ENCODE measurements at places on chromosomes 2 and 18.

- DNase-seq, result no peak
Observed at GRCh38 chr2:197869501-197870111, 65.2 kb downstream of the PLCL1 start.

DNA sequence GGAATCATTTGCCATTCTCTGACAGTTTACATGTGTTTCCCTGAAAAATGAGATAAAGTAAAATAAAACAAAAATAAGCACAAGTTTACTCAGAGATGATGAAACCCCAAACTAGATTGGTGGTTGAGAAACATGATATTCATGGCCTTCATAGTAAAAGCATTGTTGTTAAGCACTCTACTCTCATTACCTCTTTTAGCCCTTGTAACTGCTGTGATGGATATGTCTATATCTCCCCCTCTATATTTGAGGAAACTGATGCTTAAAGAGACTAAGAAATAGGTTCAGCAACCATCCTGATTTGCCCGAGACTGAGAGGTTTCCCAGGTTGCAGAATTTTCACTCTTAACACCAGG lies 33.9 kb upstream of the GALNT3 start:
- DNase-seq, result no peak

DNA sequence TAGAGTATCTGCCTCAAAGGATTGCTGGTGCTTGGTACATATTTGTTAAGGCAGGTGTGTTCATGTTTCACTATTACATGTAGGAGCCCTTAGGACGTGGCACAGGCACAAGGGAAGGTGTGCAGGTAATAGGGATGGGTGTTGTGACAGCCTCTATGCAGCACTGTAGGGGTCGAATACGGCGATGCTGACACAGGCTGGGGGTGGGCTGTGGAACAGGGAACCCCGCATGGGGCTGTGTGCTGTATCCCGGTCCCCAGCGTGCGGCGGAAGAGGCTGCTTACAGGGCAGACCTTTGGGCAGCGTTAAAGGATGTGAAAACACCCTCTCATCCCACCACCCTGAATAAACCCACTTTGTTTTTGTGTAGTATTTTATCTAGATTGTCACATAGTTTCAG lies 21.5 kb downstream of the B3GNT2 start:
- no peak for DNase-seq

- no peak for DNase-seq
Observed at GRCh38 chr2:195505701-195506100, 151.3 kb upstream of the SLC39A10 start.

DNA sequence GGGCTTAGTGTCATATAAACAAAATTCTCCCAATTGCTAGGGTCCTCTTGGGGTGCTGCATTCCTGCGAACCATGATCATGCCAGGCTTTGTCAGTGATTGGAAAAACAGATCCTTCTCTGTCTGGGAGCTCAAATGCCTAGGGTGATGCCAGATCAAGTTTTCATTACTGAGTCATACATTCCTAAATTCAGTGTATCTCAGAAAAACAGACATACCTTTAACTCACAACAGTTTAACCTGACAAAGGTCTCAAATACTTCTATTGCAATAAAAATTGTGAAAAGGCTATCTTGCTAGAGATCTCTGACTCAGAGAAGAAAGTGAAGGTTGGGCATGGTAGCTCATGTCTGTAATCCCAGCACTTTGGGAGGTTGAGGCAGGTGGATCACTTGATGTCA lies 86.9 kb downstream of the SH3YL1 start:
- DNase-seq, result no peak

- no peak for DNase-seq
Observed at GRCh38 chr2:20998972-20999905, 44.6 kb downstream of the APOB start.

DNA sequence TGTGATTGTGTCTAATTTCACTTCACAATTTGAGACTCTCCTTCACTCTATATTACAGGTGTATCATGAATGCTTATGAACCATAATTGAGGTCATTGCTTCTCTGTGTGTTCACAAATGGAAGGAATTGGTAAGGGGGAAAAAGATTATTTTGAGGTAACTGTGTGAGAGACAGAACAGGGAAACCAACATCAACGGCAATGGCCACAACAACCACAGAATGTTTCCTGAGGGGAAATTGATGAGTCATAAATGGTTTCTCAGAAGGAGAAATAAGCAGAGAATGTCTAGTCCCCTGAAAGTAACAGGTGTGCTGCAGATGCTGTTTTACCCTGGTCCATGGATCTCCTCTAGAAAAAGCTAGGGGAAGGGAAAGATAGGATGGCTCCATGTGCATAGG lies 361.2 kb upstream of the GALNT5 start:
- DNase-seq, result no peak

DNA sequence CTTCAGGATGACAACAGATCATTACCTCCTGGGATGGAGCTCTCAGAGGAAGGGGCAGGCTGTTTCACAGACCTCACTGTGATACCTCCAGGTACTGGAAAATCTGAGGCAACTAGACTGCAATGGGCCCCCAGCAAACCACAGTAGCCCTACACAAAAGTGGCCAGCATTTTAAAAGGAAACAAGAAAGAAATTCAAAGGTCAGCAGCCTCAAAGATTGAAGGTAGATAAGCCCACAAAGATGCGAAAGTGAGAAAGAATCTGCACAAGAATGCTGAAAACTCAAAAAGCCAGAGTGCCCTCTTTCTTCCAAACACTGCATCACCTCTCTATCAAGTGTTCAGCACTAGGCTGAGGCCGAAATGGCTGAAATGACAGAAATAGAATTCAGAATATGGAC lies 499.5 kb upstream of the CHAC2 start:
- DNase-seq, result no peak

DNA sequence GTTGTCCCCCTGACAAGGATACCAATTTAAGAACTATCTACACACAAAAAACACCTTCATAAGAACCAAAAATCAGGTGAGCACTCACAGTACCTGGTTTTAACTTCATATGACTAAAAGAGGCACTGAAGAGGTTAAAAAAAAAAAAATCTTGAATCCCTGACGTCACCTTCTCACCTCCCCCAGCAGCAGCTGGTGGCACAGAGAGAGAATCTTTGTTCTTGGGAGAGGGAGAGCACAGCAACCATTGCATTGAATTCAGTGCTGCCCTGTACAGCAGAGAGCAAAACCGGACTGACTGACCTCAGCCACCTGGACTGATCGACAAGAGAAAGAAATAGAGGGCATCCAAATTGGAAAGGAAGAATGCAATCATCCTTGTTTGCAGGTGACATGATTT lies 566.0 kb downstream of the TMX3 start:
- no peak for DNase-seq

- DNase-seq, result no peak
Observed at GRCh38 chr2:181309586-181309985, 147.6 kb upstream of the ITGA4 start.

- no peak for DNase-seq
Observed at GRCh38 chr2:178530625-178531142, 50.4 kb downstream of the PLEKHA3 start.

DNA sequence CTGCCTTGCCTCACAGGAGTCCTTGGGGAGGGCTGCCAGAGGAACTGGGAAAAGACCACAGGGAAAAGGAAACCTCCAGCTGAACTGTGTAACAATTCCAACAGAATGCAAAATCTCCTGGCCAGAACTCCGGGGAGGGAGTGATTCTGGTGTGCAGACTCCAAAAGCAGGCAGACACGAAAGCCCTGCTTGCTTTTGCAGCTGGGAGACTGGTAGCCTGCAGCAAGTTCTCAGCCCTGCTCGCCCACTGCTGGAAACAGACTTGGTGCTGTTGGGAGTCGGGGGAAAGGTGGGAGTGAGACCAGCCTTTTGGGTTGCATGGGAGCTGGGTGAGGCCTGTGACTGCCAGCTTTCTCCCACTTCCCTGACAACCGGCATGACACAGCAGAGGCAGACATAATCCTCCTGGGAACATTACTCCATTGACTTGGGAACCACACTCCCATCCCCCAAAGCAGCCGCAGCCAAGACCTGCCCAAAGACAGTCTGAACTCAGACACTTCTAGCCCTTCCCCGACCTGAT lies 26.0 kb upstream of the NMI start:
- no peak for DNase-seq

DNA sequence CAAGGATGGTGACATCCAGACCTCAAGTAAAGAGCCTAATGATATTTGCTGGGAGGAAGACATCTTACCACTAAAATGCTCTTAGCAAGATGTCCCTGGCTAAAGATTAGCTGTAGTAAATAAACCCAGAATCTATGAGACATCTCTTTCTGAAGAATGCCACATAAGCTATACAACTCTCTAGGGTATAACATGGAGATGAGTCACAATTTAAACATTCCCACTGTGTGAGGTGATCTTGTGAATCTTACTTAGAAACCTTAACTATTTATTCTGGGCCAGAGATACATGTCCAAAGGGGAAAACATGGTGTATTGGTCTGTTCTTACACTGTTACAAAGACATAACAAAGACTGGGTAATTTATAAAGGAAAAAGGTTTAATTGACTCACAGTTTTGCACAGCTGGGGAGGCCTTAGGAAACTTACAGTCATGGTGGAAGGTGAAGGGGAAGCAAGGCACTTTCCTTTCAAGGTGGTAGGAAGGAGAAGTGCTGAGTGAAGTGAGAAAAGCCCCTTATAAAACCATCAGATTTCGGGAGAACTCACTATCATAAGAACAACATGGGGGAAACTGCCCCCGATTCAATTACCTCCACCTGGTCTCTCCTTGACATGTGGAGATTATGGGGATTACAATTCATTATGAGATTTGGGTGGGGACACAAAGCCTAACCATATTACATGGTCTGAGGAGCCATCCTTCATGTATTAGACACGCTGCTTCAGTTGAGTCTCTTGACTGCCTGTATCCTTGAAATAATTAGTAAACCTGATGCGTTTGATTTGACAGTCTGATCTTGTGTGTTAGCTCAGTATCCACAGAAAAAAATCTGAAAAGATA lies 17.1 kb downstream of the KRCC1 start:
- DNase-seq, result no peak

- DNase-seq, result no peak
Observed at GRCh38 chr2:158815658-158816057, 20.5 kb downstream of the DAPL1 start.

DNA sequence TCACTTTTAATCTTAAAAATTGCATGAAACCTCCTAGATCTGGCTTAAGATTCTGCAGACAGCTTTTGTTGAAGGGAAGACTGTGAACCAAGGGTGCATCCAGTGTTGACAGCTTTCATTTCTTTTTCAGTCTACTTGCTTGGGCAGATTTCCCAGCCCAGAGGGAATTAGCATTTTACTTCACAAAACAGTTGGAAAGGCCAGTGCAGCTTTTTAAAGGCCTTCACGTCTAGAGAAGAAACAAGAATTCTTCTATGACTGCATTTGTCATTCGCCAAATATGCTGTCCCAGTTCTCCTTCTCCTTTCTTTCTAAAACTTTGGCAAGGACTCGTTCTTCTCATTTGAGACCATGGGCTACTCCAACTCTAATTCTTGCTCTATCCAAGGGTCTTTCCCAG lies 17.4 kb downstream of the NTSR2 start:
- DNase-seq, result no peak

DNA sequence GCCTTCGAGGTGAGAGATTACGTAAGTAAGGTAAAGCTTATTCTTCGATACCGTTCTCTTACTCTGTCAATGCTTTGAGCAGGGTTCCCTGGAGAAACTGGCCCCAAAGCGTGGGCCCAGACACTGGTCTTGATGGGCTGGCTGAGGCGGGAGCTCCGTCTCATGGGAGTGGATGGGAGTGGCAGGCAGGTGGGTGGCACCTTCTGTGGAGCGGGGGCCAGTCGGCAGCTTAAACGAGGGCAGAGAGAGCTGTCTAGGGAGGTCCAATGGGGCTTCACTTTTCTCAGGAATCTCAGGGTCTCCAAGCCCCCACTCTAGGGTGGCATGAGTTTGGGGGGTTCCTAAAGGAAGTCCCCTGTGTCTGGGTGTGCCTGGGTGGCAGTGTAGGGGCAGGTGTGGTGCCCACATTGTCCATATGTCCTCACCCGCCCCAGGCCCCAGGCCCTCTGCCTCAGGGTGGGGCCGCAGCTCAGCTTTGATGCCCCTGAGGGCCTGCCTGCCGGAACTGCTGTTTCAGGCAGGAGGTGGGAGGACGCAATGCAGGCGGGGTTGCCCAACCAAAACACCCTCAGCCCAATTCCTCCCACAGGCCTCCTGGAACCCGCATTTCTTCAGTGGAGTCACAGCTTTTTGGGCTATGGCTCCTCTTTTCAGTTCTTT lies 32.5 kb upstream of the FOSL2 start:
- DNase-seq, result no peak

DNA sequence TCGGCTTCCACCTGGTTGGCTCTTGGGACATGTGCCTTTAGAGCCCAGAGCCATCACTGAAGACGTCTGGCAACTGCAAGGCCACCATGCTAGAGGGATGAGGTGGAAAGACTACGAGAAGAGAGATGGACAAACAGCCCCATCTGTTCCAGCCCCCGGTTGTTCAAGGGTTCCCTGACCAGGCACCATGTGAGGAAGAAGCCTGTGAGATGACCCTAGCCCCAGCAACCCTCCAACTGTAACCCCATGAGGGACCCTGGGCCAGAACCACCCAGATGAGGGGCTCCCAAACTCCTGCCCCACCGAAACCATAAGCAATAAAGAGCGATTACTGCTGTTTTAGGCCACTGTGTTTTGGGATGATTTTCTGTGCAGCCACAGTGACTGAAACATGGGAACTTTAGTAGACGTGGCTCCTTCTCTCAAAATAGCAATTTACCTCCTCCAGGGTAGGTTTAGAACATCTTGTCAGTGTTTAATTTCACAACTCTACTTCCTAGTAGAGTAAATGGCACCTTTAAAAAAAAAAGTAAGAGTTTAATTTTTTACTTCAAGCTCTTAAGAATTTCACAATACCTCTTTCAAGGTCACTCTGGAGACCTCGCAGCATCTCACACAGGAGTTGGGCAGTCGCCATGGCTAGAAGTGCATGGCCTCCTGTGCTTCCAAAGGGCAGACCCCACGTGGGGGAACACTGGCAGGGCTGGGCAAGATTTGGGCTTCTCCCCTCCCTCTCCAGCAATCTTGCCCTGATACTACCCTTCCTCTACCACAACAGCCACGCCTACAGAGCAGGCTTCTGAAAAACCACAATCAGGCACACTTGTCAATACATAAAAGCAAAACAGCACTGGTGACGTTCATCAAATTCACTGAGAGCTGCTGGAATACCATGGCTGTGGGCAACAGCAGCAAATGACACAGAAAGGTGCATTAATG lies 48.8 kb downstream of the TMEM163 start:
- no peak for DNase-seq

GRCh38 chr2:52940101-52940500 lies 827.5 kb upstream of the CHAC2 start:
- DNase-seq, result no peak
